ENCODE measurements at places on chromosomes 3 and 15. TPM values are rescaled to one million over a fixed set of nuclear protein-coding genes. Genes with fewer than 3 reads are reported as not detected.

GRCh38 chr3:35785234-35785888 lies 146.0 kb downstream of the ARPP21 start:
- DNase-seq, result no peak
- H3K27me3 ChIP-seq, result no peaks in the 10 kb centered on the region
- H3K36me3 ChIP-seq, result no peaks in the 10 kb centered on the region

Gene ITIH3
- total RNA-seq, result 0.36 TPM

Gene ANKUB1
- total RNA-seq, result not detected

Gene ADAMTS9
- 7.5 TPM for total RNA-seq

DNA sequence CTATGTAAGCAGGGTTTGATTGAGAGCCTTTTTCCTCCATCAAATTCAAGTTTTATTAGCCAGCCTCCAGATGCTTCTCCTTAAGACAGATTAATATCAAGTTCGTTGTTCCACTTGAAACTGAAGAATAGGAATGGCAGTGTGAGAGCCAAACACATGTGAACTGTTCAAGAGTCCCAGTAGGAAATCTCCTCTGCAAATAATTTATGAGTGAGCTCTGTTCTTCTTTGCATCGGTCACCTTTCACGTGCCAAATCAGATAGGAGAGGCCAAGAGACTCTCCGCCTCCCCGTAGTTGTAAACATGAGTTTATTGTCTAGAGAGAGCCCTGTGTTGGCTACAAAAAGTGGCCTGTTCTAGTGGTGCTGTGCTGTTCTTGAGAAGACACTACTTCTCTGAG lies 372.1 kb upstream of the NR2F2 start:
- no peaks in the 10 kb centered on the region for H3K27me3 ChIP-seq
- H3K27ac ChIP-seq, result no peak overlapping the region
- H3K36me3 ChIP-seq, result no peaks in the 10 kb centered on the region
- no peaks in the 10 kb centered on the region for H3K4me1 ChIP-seq
- no peak for DNase-seq
- no peak overlapping the region for H3K4me3 ChIP-seq

DNA sequence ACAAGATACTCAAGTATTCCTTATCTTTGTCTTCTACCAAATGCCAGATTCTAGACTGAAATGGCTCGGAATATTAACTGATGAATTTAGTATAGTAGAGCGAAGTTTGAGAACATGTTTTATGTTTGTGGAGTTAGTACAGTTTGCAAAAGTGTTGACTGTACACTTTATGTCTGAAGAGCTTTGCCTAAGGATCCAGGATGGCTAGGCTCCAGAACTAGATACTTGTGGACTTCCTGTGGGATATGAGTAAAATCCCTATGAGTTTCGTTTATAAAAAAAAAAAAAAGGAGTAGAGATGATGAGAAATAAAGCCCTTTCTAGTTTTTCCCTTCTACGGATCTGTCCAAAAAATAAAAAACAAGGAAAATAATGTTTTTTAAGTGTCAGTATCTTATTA lies 96.7 kb downstream of the TP63 start:
- no peak overlapping the region for H3K4me3 ChIP-seq
- no peaks in the 10 kb centered on the region for H3K4me1 ChIP-seq
- H3K27me3 ChIP-seq, result no peaks in the 10 kb centered on the region
- peak; percentile 69 for DNase-seq
- no peaks in the 10 kb centered on the region for H3K36me3 ChIP-seq

Gene GPR62
- not detected for total RNA-seq

DNA sequence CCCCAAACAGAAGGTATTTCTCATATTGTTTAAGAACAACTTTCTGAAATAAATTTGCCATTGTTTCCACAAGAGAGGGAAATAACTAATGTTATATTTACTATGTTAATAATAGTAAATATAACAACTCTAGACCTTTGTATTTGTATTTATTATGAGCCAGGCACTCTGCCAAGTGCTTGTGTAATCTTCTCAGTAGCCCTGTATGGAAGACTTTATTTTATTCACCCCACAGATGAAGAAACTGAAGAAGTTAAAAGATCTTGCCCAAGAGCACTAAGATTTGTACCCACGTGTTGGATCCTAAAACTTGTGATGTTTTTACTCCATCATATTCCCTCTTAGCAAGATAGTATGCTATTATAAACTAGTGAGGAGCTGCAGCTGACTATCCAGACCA lies 12.0 kb upstream of the GNB4 start:
- H3K4me3 ChIP-seq, result no peak overlapping the region
- no peak overlapping the region for H3K27ac ChIP-seq
- peaks cover 4% of the 10 kb centered on the region for H3K27me3 ChIP-seq
- no peak for DNase-seq
- H3K4me1 ChIP-seq, result no peaks in the 10 kb centered on the region
- no peaks in the 10 kb centered on the region for H3K36me3 ChIP-seq

- H3K36me3 ChIP-seq, result no peaks in the 10 kb centered on the region
- no peak overlapping the region for H3K27ac ChIP-seq
- no peak overlapping the region for H3K4me3 ChIP-seq
Observed at GRCh38 chr15:86837294-86838061, 757.8 kb downstream of the AGBL1 start.

GRCh38 chr3:55719006-55719405 lies 231.9 kb upstream of the WNT5A start:
- DNase-seq, result no peak
- H3K4me1 ChIP-seq, result peaks cover 13% of the 10 kb centered on the region
- H3K27me3 ChIP-seq, result no peaks in the 10 kb centered on the region
- no peak overlapping the region for H3K4me3 ChIP-seq
- no peaks in the 10 kb centered on the region for H3K36me3 ChIP-seq

DNA sequence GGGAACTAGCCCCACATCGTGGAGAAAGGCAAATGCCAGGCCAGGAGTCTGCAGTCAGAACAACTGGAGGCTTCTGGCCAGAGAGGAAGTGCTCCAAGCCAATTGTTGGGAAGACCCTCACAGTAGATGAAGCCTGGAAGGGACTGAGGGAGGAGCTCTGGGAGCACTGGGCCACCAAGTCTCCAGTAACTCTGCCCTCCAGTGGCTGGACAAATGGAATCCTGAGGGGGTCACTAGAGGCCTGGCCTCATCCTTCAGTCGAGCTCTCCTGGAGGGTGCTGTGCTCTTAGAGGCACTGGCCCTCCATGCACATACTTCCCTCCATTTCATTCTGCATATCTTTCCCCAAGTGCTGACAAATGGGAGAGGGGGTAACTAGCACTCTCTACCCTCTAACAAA lies 103.0 kb downstream of the MYLK start:
- H3K36me3 ChIP-seq, result peaks cover 8% of the 10 kb centered on the region
- H3K27me3 ChIP-seq, result no peaks in the 10 kb centered on the region
- DNase-seq, result no peak

DNA sequence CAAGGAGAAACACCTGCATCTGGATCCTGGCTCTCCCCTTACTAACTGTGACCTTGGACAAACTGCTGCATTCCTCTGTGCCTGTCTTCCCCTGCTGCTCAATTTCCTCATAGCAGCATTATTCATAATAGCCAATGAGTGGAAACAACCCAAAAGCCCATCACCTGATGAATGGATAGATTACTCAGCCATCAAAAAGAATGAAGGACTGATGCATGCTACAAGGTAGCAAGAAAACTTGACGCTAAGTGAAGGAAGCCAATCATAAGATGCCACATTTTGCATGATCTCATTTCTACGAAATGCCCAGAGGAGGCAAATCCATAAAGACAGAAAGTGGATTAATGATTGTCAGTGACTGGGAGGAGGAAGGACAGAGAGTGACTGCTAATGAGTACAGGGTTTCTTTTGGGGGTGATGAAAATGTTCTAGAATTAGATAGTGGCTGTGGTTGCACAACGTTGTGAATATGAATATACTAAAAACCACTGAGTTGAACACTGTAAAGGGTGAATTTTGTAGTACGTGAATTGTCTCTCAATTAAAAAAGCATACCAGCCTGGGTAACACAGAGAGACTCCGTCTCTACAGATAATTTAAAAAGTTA lies 11.2 kb downstream of the IGDCC4 start:
- no peaks in the 10 kb centered on the region for H3K27me3 ChIP-seq
- no peak overlapping the region for H3K27ac ChIP-seq
- H3K4me1 ChIP-seq, result peaks cover 68% of the 10 kb centered on the region
- DNase-seq, result peak; percentile 45
- no peak overlapping the region for H3K4me3 ChIP-seq
- no peaks in the 10 kb centered on the region for H3K36me3 ChIP-seq

DNA sequence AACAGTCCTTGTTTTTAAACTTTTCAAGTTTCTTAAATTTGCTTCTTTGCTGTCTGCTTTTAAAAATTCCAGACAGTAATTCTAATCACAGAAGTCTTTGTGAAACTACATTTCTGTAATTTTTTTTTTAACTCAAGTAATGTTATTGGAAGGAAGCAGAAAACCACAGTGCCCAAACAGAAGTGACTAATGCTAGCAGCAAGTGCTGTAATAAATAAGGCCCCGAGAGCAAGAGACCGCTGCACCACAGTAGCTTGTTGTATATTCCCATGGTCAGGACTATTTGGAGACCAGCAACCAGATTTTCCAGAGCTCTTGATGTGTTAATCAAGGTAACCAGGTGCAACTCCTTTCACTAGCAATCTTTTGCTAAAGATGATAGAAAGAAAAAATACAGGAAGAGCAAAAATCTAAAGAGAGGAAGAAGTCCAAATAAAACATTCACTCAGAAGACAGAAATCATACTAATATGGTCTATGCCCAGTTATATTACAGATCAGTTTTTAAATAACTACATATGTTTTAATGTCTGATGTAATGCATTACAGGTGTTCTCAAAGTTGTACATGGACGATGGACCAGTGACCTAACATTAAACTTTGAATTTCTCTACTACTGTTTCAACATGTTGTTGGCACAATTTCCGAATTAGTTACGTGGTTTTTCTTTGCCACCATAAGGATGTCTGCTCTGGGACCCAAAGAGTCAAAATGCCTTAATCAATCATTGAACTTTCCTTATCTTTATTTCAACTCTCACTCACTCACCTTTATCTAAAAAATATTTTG lies 36.4 kb downstream of the WWTR1 start:
- H3K27me3 ChIP-seq, result no peaks in the 10 kb centered on the region
- H3K27ac ChIP-seq, result peak overlapping the region; percentile 95
- H3K4me3 ChIP-seq, result peak overlapping the region; percentile 15
- peaks cover 58% of the 10 kb centered on the region for H3K4me1 ChIP-seq
- no peaks in the 10 kb centered on the region for H3K36me3 ChIP-seq

- H3K4me1 ChIP-seq, result no peaks in the 10 kb centered on the region
- no peak for DNase-seq
- no peaks in the 10 kb centered on the region for H3K36me3 ChIP-seq
- no peak overlapping the region for H3K4me3 ChIP-seq
Observed at GRCh38 chr15:62242999-62243398, 77.9 kb upstream of the C2CD4B start.

Gene FANCD2OS
- not detected for total RNA-seq

GRCh38 chr3:36697229-36698001 lies 66.9 kb downstream of the DCLK3 start:
- no peaks in the 10 kb centered on the region for H3K27me3 ChIP-seq
- no peak overlapping the region for H3K27ac ChIP-seq
- no peak for DNase-seq
- H3K36me3 ChIP-seq, result no peaks in the 10 kb centered on the region
- H3K4me3 ChIP-seq, result no peak overlapping the region
- H3K4me1 ChIP-seq, result peaks cover 12% of the 10 kb centered on the region

GRCh38 chr3:81502236-81502635 lies 259.2 kb downstream of the GBE1 start:
- no peaks in the 10 kb centered on the region for H3K36me3 ChIP-seq
- DNase-seq, result no peak
- no peak overlapping the region for H3K4me3 ChIP-seq
- no peaks in the 10 kb centered on the region for H3K4me1 ChIP-seq
- H3K27me3 ChIP-seq, result no peaks in the 10 kb centered on the region

DNA sequence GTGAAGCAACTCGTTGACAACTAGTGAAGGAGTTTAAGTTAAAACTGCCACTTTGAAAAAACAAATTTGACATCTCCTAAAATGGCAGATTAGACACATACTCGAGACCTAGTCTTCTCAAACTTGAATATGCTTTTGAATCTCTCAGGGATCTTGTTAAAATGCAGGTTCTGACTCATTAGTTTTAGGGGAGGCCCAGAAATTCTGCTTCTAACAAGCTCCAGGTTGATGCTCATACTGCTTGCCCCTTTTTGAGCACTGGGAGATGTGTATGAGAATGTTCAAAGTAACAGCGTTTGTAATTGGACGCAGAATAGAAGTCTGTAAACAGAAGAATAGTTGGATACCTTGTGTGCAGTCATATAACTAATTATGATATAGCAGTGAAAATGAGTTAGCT lies 1.6 kb downstream of the C3orf38 start:
- peaks cover 13% of the 10 kb centered on the region for H3K4me1 ChIP-seq
- peak; percentile 17 for DNase-seq
- H3K27me3 ChIP-seq, result no peaks in the 10 kb centered on the region
- H3K36me3 ChIP-seq, result peaks cover 19% of the 10 kb centered on the region

DNA sequence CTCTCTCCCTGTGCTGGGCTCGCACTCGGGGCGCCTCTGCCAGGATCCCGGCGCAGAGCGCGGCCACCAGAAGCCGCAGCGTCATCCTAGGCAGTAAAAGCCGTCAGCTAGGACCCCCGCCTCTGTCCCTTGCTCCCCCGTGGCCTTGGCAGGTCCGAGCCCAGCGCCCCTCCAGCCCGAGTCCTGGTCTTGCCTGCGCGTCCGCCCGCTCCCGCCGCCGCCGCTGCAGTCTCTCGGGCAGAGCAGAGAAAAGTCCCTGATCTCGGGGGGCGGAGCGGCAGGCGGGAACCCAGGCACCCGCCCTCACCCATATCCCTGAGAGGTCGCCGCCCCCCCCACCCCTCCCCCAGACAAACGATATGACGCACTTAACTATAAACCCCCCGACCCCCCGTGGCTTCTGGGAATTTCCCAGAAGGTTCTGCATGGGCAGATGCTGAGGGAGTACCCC lies at the start of gene COL7A1:
COL7A1 (minus strand) TSS at position 255 of the 451 bp plus-strand sequence; CDS start at position 85, 170 bp downstream.
- peak within 1 kb of the TSS; percentile 92 for H3K27ac ChIP-seq
- H3K4me3 ChIP-seq, result peak within 1 kb of the TSS; percentile 58
- no peak for DNase-seq

Gene FAIM
- 8.3 TPM for total RNA-seq

DNA sequence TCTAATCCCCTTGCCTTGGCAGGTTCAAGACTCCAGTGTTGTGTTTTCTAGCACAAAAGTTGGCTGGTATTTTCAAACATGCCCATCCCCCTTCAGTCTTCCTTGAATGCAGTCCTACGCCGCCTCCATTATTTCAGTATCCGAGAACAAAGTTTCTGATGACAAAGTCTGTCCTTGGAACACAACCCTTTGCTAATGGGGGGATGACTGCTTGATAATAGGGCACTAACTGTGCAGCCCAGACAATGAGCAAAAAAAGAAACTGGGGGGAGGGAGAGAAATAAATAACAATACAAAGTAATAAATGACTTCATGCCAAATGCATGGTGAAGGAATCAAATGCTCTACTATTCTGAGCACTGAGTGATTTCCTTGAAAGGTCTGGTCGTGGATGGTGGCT lies 310.1 kb downstream of the FOXP1 start:
- H3K4me1 ChIP-seq, result no peaks in the 10 kb centered on the region
- no peak overlapping the region for H3K4me3 ChIP-seq
- H3K27me3 ChIP-seq, result no peaks in the 10 kb centered on the region
- no peak for DNase-seq

Gene PRRT3
- 2.4 TPM for total RNA-seq

DNA sequence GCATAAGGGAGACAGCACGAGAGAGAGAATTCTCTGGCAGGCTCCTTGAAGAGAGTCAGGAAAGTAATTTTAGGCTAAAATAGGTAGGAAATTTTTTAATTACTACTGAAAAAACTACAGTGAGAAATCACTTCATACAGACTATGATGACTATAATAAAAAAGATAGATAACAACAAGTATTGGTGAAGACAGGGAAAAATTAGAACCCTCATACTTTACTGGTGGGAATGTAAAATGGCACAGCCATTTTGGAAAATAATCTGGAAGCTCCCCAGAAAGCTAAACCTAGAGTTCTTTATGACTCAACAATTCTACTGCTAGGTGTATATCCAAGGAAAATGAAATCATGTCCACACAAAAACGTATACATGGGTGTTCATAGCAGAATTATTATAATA lies 2.1 kb upstream of the HDC start:
- no peaks in the 10 kb centered on the region for H3K36me3 ChIP-seq
- peaks cover 8% of the 10 kb centered on the region for H3K27me3 ChIP-seq
- DNase-seq, result no peak
- H3K4me1 ChIP-seq, result no peaks in the 10 kb centered on the region

Gene DUOXA1
- 0.36 TPM for total RNA-seq
